Activated T-cell treated with anti-CD3 and anti-CD28 coated beads for 48 hours (primary cell): ENCODE measurements at places on chromosomes 12 and 14.

DNA sequence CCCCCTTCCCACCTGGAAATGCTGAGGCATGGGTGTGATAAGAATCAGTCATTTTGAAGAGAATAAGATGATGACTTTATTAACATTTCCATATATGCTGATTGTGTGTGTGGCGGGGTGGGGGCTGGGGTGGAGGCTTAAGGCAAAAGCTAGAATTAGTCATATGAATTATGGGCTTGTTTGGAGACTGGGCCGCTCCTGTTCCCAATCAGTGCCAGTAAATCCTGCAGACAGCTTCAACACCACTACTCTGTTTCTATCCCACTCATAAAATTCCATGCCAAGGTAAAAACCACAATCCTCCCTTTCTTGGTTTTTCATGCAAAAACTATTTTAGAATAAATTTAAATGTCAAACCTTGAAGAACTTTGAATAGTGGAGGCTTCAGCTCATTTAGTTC lies 29.9 kb upstream of the SLC38A2 start:
- no peak for DNase-seq

DNA sequence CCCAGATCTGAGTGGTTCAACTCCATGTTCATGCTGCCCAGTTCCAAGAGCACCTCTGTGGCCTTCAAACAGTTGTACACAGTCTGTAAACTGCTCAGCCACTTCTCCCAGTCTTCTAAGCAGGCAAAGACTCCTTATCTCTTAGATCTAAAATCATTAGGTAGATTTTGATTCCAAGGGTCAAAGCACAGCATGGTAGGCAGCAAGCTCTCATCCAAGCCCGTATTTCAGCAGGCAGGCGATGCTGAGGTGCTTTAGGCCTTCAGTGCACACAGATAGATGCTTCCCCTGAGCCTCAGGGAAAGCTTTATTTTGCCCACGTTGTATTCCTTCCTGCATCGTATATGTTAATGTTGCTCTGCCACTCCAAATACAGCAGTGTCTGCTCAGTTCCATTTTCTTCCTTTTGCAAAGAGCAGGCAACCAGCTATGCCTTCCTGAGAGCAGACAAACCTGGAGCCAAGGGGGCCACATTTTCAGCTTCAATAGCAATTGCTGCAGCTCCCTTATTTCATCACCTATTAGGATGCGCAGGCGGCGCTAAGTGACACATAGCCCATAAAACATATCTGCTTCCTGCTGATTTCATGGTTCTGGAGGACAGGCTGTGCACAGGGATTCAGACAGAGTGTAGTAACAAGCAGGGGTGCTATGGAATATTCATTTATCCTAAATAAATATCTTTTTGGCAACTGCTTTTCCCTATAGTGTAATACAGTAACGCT lies 67.5 kb downstream of the ETV6 start:
- no peak for DNase-seq

- DNase-seq: no peak
Observed at GRCh38 chr14:104130974-104131651, 7.3 kb upstream of the KIF26A start.

- no peak for DNase-seq
Observed at GRCh38 chr12:4441355-4442335, 4.0 kb downstream of the FGF6 start.

- no peak for DNase-seq
Observed at GRCh38 chr12:104243551-104243950, 28.0 kb downstream of the TXNRD1 start.
